ENCODE measurements at places on chromosomes 2 and 18. TPM values are rescaled to one million over a fixed set of nuclear protein-coding genes. Genes with fewer than 3 reads are reported as not detected.

Gene LRRC30
- not detected for total RNA-seq

Gene RPIA
- total RNA-seq, result 10.5 TPM

Gene CROCC2
- total RNA-seq, result not detected

Gene FAM237A
- total RNA-seq, result 1.9 TPM

Gene SIX2
- total RNA-seq, result 0.89 TPM

Gene DTNA
- total RNA-seq, result 208 TPM

Gene CXCR1
- 1.9 TPM for total RNA-seq

Gene FBXO48
- total RNA-seq, result 0.92 TPM

Gene UGT1A8
- total RNA-seq, result not detected

GRCh38 chr2:62119311-62119974 lies 76.5 kb upstream of the B3GNT2 start:
- DNase-seq, result no peak

DNA sequence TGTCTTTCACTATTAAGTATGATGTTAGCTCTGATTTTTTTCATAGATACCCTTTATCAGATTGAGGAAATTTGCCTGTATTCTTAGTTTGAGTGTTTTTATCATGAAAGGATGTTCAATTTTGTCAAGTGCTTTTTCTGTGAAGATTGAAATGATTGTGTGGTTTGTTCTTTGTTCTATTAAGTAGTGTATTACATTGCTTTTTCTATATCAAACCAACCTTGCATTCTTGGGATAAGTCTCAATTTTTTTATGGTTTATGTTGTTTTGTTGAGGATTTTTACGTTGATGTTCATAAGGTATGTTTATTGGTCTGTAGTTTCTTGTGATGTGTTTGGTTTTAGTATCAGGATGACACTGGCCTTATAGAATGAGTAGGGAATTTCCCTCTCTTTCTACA lies 19.1 kb downstream of the PDK1 start:
- DNase-seq, result no peak

DNA sequence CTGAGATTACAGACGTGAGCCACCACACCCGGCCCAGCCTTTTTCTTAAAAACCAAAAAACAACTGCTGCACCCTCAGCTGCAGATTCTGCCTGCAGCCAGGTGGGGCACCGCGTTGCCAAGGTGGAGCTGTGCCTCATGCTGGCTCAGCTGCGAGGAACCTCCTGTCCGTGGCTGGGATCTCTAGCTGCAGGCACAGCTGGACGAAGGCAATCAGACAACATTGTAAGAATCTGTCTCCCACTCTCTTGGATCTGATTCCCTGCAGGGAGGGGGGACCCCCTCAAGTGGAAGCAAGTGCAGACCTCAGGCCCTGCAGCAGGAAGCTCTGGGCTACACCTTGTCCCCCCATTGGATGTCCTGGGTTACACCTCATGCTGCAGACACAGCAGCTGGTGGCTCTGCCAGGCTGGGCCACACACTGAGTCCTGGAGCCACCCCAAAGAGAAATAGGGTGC lies 24.1 kb downstream of the CIDEA start:
- DNase-seq, result no peak

- DNase-seq, result no peak
Observed at GRCh38 chr2:20182241-20182931, 42.5 kb downstream of the SDC1 start.

DNA sequence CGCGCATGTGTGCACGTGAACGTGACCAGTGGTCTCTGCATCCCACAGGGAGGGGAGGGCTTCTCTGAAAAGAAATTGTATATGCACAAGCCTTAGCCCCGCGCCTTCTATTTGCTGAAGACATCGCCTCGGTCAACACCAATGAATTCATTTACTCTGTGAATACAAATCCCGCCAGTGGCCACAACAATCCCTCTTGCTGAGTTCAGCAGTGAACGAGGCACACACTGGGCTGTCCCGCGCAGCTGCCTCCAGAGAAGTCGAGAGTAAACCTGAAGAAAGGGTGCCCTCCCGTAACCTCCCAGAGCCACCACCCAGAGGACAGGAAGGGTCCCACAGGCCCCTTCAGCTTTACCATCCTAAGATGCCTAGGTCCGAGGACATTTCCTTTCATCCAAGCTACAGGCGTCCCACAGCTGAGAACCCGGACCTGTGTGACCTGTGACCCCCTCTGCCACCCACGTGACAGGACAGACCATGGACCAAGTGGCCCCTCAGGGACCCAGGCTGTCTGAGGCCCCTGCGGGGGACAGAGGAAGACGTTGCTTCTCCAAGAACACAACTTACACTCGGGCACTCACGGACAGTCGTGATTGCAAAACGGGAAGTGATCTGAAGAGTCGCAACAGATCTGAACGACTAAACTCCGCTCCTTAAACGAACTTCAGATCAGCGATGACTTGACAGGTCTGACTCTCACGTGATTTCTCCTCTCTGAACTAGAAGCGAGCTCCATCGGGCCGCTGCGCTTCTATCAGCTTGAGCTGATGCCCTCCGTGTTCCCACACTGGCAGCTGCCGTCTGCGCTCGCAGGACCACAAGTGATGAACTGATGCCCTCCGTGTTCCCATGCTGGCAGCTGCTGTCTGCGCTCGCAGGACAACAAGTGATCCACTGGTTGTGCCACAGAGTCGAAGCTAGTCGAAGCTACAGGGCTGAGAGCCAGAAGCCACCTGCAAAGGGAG lies 92.7 kb downstream of the ZNF516 start:
- DNase-seq, result no peak

- no peak for DNase-seq
Observed at GRCh38 chr18:13103366-13103765, 112.2 kb downstream of the CEP192 start.

DNA sequence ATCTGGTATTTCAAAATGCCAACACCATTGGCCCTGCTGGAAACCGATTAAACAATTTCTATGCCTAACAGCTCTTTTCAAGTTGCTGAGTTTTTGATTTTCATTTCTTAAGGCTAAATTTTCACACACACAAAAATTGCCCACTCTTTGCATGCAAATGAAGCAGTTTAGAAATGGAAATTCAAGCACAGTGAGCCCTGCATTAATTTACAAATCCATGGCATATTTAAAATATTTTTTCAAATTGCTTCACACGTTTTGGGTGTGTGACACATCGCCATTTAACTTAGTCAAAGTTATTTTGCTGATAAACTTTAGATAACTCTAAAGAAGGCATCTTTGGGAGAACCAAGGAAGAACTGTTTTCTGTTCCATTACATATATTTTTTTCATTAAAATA lies 184.8 kb downstream of the TXNL1 start:
- DNase-seq, result no peak

- no peak for DNase-seq
Observed at GRCh38 chr2:98713332-98714015, 17.5 kb downstream of the MGAT4A start.

GRCh38 chr2:197425550-197425949 lies 9.3 kb downstream of the SF3B1 start:
- DNase-seq, result no peak

DNA sequence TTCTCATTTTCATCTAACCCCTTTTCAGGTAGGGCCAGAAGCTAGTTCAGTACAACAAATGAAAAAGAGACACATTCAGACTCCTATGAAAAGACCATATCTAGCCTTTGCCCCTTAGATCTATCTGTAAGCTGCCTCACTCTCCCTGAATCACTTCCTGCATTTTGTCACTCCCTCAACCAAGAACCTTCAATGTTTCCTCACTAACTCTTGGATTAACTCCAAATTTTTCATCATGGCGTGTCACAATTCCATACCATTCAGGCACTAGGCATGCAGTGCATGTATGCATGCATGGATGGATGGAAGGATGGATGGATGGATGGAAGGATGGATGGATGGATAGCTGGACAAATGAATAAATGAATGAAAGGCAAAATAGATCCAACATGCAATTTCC lies 356.9 kb downstream of the TNS1 start:
- no peak for DNase-seq

DNA sequence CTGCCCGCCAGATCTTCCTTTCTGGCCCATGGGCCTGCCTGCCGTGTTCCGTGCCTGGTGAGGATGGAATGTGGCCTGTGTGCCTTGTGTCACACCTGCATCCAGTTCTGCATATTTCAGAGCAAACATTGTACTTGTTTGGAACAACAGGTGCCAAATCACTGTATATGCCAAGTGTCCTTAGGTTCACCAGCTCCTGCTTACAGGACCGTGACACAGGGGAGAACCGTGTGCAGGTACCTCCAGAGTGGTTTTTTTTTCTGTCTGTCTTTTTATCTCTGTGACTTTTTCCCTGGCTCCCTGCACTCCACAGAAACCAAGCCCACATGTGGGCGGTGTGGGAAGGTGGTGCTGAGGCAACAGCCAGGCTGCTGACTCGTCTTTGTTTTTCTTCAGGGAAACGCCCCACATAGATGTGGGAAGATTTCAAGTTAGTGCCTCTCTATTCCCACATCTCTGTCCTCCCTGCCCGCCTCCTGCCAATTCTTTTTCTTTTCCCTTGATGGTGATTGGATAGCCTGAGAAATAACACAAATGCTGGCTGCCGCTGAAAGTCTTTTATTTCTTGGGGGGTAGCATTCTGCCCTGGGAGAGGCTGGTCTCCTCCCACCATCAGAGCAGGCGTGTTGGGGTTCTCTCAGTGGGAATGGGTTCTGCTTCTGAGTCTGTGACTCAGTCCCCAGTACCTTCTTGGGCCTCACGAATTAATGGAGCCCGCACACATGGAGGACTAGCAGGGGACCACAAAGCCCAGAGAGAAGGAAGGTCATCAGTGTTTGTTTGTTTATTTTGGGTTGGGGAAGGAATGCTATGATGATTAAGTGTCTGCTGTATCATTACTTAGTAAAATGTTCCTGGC lies 21.4 kb downstream of the GRHL1 start:
- no peak for DNase-seq

DNA sequence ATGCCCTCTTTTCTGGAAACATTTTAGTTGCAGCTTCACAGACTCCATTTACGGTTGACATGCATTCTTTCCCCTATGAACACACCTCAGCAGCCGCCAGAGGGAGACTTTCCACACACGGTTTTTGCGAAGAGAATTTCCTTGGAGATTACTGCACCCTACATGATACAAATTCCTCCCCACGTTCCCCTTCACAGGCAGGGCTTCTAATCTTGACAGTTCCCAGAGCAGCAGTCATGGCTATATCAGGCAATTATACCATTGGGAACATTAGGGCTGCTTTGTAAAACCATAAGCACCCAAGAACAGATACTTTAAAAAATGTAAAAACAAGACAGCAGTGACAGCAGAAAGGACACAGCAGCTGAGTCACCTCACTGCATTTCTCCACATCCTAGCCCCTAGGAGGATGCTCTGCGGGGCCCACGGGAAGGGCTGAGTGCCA lies 253.8 kb downstream of the TGIF1 start:
- DNase-seq, result no peak

GRCh38 chr2:182503886-182504285 lies 77.0 kb upstream of the PDE1A start:
- no peak for DNase-seq

- DNase-seq, result no peak
Observed at GRCh38 chr2:131044075-131044756, 49.0 kb downstream of the FAM168B start.

DNA sequence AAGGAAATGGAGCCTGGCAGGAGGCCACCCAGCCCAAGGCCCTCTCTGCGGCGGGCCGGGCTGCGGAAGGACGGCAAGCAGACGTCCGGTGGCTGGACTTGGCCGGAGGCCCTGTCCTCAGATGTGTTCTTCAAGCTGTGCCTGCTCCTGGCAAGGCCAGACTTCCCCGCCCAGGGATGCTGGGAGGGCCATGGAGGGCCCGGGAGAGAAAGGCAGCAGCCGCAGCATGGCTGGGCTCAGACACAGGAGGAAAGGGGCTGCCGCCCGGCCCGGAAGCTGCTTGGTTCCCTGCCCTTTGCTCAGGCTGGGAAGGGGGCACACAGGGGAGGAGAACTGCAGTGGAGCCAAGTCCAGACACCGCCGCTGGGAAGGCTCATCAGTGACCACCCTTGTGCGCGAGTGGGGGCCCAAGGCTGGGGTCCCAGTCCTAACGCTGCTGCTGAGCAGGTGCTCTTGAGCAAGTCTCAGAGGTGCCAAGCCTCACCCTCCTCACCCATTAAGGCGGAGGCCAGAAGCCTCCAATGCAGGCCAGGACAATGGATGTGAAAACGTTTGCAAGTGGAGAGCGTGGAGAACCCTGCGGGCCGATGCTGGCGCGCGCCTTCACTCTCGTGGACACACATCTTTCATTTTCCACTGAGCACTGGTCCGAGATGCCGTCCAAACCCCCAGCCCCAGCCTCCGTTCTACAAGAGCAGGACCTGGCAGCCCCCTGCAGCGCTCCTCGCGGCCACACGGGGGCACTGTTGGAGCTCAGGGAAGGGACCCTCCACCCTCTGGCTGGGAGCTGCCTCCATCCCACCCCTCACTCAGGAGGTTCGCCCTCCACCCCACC lies 7.9 kb downstream of the CROCC2 start:
- DNase-seq, result peak; percentile 87

DNA sequence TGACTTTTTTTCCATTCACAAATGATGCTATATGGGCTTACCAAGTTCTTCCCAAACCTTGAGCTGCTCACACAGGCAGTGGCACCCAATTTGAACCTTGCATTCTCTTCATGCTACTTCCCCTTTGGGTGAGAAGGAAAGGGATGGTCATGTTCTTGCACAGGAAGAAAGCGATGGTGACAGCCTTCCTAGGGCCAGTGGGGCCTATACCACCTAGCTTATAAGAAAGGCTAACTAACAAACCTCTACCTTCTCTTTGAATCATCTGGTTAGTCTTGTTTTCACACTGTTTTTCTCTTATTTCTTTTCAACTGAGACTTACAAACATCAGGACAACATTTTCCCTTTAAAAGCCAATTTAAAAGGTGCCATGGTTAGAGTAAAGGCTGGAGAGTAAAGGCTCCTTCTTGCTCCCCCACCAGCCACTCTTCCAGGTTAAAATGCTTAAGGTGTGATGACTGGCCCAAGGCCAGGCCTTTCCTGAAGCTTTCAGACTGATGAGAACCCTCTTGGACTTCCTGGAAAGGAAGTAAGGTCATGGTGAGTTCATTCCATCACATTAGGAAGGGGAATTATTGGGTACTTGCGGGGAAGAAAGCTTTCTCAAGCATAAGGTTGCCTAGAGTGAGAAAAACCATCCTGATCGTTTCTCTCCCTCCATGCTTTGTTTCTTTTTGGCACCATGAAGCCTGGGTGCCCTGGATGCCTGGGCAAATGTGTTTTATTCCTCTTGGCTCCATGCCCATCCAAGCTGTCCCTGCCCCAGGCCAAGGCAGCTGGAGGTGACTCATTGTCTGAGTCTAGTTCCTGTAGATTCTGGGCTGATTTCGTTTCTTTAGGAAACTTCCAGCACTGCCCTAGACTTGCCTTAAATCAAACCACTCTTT lies 41.4 kb upstream of the ITGB6 start:
- no peak for DNase-seq

- no peak for DNase-seq
Observed at GRCh38 chr18:3183103-3183717, 36.6 kb downstream of the MYOM1 start.

Measured in cardiac septum (tissue), 1 donor.